Activated CD4-positive, alpha-beta T cell treated with anti-CD3 and anti-CD28 coated beads, Interleukin-2, amount 10 ng/mL, durations not matched to agents 7 days and 5 days (primary cell): ENCODE measurements at places on chromosomes 7 and 10. TPM values are rescaled to one million over a fixed set of nuclear protein-coding genes. Genes with fewer than 3 reads are reported as not detected.

Gene KIF11
- 89.8 TPM for total RNA-seq

DNA sequence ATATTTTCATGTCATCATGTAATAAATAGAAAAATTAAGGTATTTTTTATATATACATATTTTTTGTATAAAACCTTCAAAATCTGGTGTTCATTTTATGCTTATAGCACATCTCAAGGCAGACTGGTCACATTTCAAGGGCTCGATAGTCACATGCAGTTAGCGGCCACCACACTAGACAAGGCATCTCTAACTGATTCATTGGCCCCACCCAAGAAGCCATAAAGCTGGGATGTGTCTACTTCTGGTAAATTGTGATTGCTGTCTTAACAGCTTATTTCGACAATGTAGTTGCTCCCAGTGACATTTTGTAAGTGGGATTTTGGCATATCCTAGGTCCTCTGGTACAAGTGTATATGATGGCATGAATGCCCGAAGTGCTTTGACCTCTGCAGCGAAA is 168.7 kb downstream of the FRMD4A start:
- no peak for DNase-seq

DNA sequence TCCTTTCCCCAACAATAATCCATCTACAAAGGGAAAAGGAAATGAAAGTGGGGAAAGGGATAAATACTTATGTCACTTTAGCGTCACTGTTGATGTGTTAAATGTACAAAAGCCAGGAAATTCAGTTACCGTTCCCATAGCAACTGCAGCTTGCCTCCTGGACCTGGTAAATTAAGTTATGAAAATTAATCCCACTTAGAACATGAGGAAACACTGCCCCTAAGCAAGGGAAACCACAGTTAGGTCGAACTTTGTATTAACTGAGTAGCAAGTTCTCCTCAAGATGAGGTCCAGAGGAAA is 338.2 kb upstream of the AOAH start:
- DNase-seq, result no peak

- DNase-seq, result no peak
Measured at GRCh38 chr7:148953676-148954075, 69.6 kb upstream of the EZH2 start.

GRCh38 chr7:133511252-133511651 is 258.4 kb downstream of the EXOC4 start:
- DNase-seq, result no peak

DNA sequence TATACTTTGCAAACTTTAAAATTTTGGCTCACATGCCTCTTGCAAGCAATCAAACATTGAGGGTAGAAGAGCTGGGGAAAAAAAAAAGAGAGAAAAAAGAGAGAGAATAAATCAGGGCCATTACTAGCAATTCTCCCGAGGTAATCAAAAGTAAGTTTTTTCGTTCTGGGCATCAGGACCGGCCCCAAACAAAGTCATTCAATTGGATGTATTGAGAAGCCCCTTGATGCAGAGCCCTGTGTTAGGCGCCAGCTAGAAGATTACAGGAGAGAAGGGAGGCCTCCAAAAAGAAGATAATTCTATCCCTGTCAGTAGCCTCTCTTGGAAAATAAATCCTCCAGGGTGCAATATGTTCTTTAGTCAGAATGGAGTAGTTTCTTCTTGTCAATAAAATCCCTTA is 2.2 kb upstream of the CTNNA3 start:
- DNase-seq, result no peak

GRCh38 chr7:30135301-30136116 is 723 bp downstream of the MTURN start:
- peak; percentile 55 for DNase-seq

Gene ERLIN1
- 18.7 TPM for total RNA-seq

Gene GFRA1
- total RNA-seq, result not detected

DNA sequence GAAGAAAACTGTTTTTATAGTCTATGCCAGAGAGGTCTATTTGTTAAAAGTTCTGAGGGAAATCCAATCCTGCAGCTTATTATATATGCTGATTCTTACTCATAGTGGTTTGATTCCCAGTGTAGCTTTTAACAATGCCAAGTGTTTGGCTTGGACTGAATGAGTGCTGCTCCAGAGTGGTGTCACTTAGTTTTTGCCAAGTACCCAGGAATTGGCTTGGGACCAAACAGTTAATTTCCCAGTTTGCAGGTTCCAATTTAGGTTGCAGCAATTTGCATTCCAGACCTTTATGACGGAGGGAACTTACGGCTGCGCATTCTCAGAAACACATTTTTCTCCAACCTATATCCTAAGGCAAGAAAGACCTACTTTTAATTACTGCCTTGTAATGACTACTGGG is 32.4 kb downstream of the NSUN6 start:
- no peak for DNase-seq

DNA sequence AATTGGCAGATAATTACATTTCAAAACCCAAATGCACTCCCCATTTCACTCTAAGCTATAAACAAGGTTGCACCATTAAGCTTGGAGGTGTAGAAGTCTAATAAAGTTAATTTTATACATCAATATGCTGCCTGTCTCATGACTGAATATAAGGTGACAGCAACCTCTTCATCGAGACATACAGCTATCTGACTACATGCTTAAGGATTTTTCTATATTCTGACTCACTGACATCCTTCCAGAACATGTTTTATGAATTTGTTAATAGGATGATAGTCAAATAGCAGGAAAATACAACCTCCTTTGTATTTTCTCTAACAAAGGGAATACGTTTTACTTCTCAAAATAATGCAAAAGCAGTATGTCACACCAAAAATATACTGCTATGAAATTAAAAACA is 76.6 kb downstream of the NRBF2 start:
- no peak for DNase-seq

DNA sequence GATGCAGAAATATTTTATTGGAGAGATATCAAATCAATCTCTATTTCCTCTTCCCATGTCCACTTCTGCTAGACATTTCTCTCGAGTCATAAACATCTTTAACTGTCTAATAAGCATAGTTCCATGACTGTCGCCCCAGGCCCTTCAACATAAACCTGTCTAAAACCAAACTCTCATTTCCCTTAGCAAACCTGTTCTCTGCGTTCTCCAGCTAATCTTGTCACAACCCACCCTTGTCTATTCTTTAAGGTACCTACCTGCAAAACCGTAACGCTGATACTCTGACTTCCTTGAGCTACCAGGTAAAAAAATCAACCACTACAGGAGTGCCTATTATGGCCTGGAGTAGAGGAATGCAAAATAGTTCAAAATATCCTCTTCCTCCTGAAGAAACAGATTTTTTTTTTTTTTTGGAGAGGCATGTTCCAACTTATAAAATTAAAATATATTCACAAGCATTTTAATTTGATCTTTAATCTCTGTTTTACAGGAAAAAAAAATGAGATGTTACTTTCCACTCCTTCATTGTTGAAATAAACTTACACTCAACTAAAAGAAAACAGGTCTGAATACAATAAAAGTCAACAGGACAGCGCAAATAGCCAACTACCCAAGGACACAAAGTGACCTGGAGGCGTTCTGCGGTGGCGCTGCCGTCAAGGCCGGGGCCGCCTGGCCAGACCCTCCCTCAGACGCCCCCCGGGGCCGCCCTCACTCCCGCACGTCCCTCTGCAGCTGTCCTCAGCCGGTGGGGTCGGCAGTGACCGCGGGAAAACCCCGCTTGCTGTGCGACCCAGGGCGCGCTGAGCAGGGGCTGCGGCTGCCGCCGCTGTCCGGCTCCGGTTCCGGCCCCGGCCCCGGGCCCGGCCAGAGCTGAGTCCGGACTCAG is 765 bp downstream of the SLC25A40 start:
- DNase-seq, result peak; percentile 15

DNA sequence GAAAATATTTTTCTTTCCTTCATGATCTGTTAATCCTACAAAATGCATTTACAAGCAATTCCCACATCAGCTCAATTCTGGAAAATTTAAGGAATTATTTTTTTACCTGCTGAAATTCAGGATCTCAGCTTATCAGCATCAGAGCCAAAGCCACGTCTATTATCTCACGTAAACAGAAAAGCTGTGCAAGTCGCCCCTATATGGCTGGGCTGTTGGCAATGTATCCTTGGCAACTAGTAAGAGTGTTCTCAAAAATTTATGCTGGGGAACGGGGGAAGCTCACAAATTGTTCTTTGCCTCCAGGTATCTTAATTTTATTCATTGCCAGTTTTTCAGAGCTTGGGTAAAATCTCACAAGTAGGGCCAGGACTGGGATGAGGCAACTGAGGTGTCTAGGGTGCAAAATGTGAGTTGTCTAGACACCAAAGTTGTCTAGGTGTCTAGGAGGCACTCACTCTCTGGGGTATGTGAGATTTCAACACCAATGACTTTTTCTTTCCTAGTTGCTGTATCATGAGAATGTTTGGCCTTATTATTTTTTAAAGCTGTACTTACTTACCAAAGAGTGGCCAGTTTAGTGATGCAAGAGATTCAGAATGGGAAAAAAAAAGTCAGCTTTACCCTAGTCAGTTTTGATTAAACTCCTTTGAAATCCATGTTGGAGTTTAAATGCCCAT is 5.1 kb downstream of the GSTO2 start:
- no peak for DNase-seq

- DNase-seq, result peak; percentile 59
Measured at GRCh38 chr10:3782146-3782450, 2.9 kb downstream of the KLF6 start.

DNA sequence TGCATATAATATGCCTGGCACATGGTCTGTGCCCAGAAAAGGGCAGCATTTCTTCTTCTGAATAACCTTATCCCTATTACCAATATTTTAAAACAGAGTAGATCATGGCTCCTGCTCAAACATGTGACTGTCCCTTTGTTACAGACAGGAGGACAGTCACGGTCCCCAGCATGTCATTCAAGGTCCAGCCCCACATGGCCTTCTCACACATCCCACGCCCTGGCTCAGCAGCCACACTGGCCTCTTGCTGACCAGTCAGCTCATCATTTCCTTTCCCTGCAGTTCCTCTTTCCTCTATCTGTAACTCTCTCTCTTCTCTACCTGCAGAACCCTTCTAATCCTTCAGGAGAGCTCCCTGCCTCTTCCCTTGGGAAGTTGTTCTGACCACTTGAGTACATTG is 167.8 kb downstream of the CHN2 start:
- DNase-seq, result no peak

DNA sequence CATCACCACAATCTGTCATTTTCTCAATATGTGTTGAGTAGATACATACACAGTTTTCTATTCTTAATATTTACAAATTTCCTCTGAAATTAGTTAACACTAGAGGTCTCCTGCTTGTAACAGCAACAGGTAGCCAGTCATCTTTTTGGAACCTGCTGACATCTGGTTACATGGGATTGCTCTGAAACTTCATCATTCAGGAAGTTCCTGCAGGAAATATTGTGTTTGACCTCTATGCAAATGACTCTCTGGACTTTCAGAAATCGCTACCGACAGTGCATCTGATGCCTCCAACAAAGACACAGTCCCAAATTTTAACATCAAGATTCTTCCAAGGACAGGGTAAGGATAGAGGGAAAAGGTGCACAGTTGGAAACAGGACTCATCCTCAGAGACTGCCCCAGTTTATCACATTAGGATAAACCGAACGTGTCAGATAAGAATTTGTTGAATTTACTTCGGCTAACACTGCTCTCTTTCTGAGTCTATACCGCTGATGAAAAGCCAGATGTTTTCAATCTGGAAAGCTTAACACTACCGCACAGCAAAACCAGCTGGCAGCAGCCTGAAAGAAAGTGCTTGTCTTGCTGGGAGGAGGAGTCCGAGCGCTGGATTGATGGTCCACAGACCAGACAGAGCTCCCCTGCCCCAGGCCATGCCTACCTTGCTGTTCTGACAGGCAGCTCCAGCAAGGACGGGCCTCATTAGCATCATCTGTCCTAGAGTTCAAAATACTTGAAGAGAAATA is 633.4 kb downstream of the PARD3 start:
- DNase-seq, result no peak

DNA sequence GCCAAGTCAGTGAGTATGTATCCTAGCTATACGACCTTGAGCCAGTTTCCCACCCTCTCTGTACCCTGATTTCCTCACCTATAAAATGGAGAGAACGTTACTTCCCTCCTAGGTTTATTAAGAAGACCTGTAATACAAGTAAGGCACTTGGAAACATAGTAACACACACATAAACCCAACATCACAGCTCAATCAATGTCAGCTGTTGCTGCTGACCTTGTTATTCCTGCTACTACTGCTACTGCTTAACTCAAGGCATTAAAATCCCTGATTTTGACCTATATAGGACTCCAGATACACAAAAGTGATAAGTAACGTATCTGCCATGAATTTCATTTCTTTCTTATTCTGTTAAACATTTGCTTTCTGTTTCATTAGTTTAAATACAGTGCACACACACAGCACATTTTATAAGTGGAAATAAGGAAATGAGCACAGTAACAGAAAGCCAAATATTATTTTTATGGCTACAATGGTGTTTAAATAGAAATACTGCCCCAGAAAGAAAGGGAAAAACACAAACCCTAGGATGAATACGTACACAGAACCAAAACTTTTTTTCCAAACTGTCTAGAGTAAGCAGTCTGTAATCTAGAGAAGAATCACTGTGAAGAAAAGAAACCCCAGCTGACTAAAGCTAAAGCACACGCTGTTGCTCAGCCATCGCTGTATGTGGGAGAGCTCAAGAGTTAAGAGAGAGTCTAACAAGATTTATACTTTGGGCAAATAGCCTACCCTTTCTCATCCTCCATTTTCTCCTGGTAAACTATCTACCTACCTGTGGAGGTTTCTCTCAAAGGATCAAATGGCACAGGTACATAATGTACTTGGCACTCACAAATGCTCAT is 19.0 kb downstream of the NAPEPLD start:
- DNase-seq, result no peak

- DNase-seq, result peak; percentile 71
Measured at GRCh38 chr10:97572214-97572989, at the start of gene ANKRD2. Gene ANKRD2 (plus strand): TSS chr10:97572779. CDS start chr10:97572789, 10 bp downstream.

Gene CALHM2
- 89.6 TPM for total RNA-seq

DNA sequence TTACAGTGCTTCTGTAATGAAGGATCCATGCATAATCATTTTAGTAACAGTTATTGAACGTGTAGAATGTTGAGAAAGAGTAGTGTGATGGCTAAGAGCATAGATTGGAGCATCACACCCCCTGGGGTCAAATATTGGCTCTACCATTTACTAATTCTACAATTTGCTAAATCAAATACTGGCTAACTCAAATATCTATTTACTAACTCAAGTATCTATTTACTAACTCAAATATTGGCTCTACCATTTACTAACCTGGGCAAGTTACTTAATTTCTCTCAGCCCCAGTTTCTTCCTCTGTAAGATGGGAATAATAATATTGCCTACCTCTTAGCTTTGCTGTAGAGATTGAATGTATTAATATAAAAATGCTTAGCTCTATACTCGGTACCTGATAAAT is 64.0 kb downstream of the CDK14 start:
- no peak for DNase-seq

DNA sequence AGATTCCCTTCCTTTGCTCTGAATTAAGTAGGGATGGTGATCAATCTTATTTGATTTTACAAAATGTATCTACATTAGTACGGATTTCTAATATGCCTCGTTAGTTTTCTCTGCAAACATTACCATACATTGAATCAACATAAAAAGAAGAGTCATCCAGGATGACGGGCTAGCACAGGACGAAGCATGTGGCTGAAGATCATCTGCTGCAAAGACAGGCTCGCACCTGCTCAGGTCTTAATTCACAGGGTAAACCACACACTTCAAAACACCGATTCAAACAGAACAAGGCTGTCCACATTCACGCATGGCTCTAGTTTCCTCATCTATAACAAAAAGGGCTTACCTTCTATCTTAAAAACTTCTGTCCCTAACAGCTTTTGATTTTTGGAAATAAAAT is 323.0 kb downstream of the PARD3 start:
- DNase-seq, result no peak
